Placental pericyte (primary cell): ENCODE measurements at places on chromosomes 2 and 18. TPM values are rescaled to one million over a fixed set of nuclear protein-coding genes. Genes with fewer than 3 reads are reported as not detected.

The RNF125 gene
- total RNA-seq = 0.14 TPM in 1 of 2 replicates, not detected in the other

The ASTL gene
- not detected in 2 replicates for total RNA-seq

The EEF1B2 gene
- total RNA-seq = 328 and 589 TPM in 2 replicates

The ALPG gene
- not detected in 2 replicates for total RNA-seq

The CBLN2 gene
- 13.9 TPM in 1 of 2 replicates, not detected in the other for total RNA-seq

The CREG2 gene
- 1.3 TPM in 1 of 2 replicates, not detected in the other for total RNA-seq

The FAM136A gene
- total RNA-seq = 18.2 and 41.8 TPM in 2 replicates

The CCDC74A gene
- 5.9 and 14.0 TPM in 2 replicates for total RNA-seq

The SERPINB2 gene
- total RNA-seq = 211 and 212 TPM in 2 replicates

The PID1 gene
- total RNA-seq = 23.6 and 35.0 TPM in 2 replicates

The MARCHF4 gene
- total RNA-seq = 1.1 and 8.7 TPM in 2 replicates

The NTSR2 gene
- total RNA-seq = not detected in 2 replicates

The RFX8 gene
- total RNA-seq = 3.1 and 23.3 TPM in 2 replicates

The SNORC gene
- 2.0 and 2.2 TPM in 2 replicates for total RNA-seq

The ASAP2 gene
- total RNA-seq = 40.9 and 76.5 TPM in 2 replicates

The ACKR3 gene
- 0.14 and 0.66 TPM in 2 replicates for total RNA-seq

The ASXL3 gene
- total RNA-seq = 0.14 and 0.22 TPM in 2 replicates
